ENCODE measurements at places on chromosomes 5 and 9.

DNA sequence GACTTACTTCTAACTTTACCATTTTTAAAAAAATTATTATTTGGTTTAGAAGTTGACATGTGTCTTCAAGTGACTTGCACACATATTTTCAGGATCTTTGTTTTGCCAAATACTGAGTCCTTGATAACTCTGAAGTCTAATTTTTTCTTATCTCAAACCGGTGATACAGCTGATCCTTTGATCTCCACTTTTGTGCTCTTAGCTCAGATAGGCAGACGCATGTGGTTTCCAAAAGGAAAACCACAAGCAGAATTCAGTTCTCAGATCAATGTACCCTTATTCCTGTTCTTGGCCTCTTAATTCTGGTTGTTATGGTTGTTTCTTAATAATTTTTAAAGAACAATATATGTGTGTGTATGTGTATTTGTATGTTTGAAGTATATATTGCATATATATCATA, 238.3 kb upstream of the EDIL3 start:
- DNase-seq: no peak

GRCh38 chr5:80300125-80300524, 19.7 kb upstream of the SPZ1 start:
- DNase-seq: no peak

- DNase-seq: no peak
Observed at GRCh38 chr5:62296998-62297397, 9.0 kb upstream of the KIF2A start.

GRCh38 chr5:122114501-122114900, 14.8 kb upstream of the ZNF474 start:
- DNase-seq: no peak

- no peak for DNase-seq
Observed at GRCh38 chr5:172003746-172004145, 2.7 kb downstream of the FBXW11 start.
